ENCODE measurements at places on chromosomes 5 and 9. TPM values are rescaled to one million over a fixed set of nuclear protein-coding genes. Genes with fewer than 3 reads are reported as not detected.

TMC1 gene
- total RNA-seq, result 0.36 TPM

NR6A1 gene
- 3.3 TPM for total RNA-seq

GARNL3 gene
- total RNA-seq, result 33.7 TPM

- no peak for DNase-seq
Measured at GRCh38 chr5:10431415-10431814, 10.3 kb upstream of the ROPN1L start.

GRCh38 chr5:149213264-149213880 is 58.3 kb upstream of the AFAP1L1 start:
- no peak for DNase-seq

DNA sequence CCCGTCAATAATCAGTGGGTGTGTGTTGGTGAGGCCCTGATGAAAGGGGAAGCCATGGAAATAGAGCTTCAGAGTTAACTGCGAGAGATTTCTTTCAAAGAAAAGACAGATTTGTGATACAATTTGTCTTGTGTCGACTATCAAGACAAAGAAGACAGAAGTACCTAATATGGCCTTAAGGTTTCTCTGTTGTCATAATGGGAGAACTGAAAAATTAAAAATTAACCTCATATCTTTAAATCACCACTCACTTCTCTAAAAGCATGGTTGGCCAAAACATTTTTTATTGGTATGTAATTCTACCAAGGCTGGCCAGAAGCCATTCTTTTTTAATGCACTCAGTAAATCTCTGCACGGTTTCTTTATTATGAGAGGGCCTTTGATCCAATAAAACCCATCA is 282.9 kb upstream of the WWC1 start:
- no peak for DNase-seq

RFX3 gene
- 24.7 TPM for total RNA-seq

- DNase-seq, result no peak
Measured at GRCh38 chr9:37121881-37122280, 1.5 kb downstream of the ZCCHC7 start.

DNA sequence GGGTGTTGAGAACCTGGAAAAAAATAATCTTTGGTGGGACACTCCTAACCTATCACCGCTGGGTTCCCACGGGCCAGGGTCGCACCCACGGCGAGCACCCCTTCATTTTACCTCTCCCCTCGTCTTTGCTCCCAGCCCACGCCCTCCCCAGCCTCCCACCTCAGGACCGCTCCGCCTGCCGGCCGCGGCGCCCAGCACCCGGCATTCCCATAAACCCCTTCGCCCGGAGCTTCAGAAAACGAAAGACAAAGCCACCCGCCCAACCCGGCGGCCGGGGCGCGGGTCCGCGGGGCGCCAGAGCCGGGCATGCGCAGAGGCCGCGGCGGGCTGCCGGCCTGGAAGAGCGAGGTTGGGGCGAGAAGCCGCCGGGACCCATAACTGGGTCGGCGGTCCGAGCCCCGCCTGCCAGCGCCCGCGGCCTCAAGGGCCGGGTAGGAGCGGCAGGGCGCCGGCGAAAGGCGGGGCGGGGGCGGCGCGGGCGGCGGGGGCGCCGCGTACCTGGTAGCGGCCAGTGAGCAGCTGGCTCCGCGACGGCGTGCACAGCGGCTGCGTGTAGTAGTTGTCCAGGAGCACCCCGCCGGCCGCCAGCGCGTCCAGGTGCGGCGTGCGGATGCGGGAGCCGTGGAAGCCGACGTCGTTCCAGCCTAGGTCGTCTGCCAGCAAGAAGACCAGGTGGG is 533 bp downstream of the ARSB start:
- peak; percentile 89 for DNase-seq

DNA sequence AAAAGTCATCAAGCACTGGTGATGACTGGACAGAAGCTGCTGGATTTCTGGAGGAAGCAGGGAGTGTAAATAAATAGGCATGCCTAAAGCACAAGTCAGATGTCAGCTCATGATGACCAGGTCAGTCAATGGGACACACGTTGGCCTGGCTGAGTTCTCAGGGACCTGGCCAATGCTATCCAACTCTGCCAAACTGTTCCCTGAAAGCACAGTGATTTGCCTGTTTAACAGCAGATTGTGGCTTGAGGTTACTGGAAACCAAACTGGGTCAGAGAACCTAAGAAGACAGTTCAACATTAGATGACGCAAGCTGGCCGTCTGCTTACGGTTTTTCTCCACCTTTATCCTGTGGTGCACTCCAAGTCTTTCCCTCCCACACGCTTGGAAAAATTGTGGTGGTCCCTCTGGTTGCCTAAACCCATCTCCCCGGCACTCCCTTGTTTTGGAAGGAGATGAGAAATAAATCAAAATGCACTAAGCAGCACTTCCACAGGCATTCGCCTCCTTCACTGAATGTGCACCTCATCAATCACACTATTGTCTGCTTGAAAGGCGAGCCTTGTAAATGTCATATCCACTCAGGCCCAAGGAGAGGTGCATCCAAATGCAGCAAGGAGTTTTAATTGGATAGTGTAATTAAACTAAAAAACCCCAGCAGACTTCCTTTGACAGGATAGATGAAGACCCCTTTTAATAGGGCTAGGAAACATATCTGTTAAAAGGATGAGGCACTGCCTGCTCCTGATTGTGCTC is 199.4 kb downstream of the GAPVD1 start:
- DNase-seq, result no peak

NR5A1 gene
- not detected for total RNA-seq

DNA sequence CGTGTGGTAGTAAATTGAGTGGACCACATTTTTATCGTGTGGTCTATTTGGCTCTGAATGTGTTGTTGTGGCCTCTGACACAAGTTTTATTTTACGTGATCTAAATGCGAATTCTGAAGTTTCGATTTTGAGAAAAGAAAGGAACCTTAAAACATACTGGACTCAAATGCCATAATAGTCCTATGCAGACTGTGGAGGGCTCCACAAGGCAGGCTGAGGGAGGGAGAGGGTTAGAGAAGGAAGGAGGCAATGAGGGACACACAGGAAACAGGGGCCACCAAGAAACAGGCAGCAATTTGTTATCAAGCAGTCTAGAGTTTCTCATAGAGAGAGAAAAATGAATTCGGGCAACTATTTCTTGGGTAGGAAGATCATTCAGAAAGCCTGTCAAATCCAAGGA is 110.4 kb upstream of the SEMA6A start:
- DNase-seq, result no peak

DNA sequence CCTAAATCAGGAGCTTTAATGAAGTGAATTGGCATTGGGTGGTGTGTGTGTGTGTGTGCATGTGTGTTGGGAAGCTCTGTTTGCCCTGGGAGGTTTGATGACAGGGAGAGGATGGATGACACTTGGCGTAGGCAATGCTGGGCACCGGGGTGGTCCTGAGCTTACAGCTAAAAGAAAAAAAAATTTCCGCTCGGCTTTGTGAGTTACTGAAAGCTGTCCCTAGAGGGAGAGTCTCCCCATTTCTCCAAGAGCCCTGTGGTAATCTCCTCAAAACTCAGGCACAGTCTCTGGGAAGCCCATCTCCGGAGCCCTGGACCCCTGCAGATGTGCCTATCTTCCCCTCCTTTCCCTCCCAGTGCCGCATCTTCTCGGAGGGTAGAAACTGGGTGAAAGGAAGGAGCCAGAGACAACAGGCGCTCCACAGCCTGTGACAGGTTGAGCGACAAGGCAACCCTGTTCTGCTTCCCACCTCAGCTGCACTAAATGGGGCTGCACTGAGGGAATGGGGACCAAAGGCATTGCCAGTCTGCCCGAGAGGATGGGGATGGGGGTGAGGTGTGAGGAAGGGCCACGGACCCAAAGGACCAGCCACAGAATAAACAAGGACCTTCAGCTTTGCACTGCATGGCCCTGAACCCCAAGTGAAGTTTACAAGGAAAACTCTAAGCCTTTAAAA is 35.8 kb upstream of the TIFAB start:
- DNase-seq, result peak; percentile 22

WNK2 gene
- 6.6 TPM for total RNA-seq

GRCh38 chr5:140114341-140115185 is 654 bp downstream of the PURA start:
- DNase-seq, result peak; percentile 79

FOXD4L4 gene
- not detected for total RNA-seq

- no peak for DNase-seq
Measured at GRCh38 chr5:101390151-101390908, 487.2 kb upstream of the ST8SIA4 start.

DNA sequence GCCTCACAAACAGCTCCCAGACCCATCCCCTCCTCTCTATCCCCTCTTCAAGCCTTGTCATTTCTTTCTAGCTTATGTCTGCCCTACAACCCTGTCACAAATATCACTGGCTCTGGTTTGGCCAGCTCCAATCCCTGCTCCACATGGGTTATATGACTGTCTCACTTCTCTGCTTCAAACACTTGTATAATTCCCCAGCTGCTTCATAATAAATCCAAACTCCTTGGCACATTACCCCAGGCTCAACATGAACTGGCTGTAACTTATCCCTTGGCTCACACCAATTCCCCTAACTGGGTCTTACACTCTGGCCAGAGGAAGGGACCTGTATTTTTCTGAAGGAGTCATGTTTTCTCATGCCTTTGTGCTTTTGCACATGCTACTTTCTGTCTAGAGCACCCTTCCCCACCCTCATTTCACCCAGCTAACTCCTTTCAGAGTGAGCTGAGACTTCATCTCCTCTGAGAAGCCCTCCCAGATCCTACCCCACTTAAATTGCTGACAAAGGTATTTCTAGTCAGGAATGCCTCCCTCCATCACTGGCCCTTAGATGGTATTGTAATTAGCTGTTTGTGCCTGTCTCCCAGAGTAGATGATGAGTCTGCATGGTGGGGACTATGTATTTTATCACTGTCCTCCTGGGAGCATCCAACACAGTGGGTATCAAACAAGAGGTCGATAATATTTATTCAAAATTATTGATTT is 5.3 kb downstream of the PRXL2C start:
- DNase-seq, result no peak
